ENCODE measurements at places on chromosomes 7 and 10.

DNA sequence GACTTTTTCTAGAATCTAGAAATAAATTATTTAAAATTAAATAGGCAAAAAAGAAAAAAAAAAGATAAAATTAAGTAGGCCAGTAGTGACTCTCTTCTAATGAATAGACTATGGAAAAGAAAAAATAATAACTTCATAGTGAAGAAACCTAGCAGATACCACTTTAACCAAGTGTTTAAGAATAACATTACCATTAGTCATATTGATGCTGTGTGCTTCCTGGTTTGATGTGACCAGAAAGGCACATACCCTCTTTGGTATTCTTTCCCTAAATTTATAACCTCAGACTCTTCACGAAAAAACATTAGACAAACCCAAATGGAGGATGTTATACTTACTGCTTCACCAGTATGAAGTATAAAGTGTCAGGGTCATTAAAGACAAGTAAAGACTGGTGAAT lies 42.6 kb downstream of the KIF20B start:
- DNase-seq: no peak

GRCh38 chr10:61188691-61189090 lies 244.7 kb upstream of the RHOBTB1 start:
- no peak for DNase-seq

DNA sequence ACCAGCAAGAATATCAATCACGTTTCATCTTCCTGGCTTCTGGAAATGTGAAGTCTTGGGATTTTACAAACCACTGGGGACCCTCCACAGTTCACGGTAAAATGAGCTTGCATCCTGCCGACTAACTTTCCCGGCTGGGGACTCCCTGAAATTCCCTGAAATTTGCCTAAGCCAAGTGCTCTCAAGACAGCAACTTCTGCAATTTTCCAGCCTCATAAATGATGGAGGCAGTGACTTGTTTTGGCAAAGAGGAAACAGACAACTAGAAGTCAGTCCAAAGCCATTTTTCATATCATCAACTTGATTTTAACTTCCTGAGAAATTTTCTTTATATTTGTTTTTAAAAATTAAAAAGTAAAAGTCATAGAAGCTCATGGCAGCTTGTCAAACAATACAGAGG lies 212.3 kb downstream of the FANK1 start:
- DNase-seq: no peak

GRCh38 chr10:120969219-120969645 lies 118.1 kb downstream of the WDR11 start:
- no peak for DNase-seq

DNA sequence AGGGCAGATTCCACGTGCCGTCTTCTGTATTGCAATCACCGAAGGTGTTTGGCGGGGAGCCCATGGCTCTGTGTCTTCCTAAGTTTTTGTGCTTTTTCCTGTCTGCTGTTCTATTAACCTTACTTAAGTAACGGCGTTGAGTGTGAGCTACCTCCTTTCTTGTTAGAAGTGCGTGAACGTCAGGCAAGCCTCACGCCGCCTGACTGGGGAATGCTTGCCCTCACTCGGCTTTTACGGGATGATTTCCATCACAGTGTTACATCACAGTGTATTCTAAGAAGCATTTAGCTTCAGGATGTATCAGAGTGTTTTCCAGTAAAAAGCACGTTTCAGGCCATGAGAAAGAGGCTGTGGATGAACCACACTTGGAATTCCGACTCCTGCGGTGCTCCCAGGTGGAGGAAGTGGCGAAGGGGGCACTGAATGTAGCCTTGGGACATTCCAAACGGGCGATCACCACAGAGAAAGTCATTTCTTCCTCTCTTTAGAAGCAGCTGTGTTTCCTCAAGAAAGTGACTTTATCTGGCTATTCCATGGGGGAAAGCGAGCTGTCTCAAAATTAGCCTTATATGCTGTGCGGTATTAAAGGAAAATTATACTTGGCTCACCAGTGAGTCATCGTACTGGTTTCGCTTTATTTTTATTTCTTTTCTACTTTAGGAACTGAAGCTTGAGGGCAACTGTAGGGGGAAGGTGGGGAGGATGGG lies 290.7 kb downstream of the KLF6 start:
- DNase-seq: no peak

DNA sequence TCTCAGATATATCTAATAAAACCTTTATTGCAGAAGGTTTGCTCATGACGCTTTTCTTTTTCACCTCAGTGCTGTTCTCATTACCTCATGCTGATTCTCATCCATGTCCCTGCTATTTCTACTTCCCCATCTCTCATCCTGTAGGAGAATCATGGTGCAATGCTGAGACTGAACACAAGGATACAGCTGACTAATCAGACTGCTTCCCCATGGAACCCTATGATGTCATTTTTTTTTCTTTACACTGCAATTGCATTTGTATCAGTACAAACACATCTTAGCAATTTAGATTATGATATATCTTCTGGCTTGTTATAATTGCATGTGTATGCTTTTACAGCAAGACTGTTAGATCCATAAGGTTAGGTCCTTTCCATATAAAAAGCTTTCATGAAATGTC lies 93.7 kb downstream of the SEMA3A start:
- no peak for DNase-seq
